ENCODE measurements at places on chromosomes 11 and 22.

DNA sequence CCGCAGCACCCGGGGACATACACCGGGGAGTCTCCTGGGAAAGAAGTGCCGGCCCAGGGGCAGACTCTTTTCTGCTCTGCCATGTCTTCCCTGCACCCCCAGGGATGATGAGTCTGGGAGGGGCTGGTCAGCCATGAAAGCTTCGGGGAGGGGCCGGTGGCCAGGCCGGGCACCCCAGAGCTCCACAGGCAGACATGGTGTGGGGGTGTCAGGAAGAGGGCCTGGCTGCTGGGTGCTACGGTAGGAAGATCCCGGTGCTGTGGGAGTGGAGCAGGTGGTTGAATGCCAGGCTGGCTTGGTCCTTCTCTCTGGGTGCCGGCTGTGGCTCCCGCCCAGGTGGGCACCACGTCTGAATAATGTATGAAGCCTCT is 17.4 kb downstream of the LSP1 start:
- DNase-seq = no peak

- DNase-seq = no peak
Measured at GRCh38 chr11:110075105-110075846, 17.9 kb upstream of the ZC3H12C start.

- DNase-seq = peak; percentile 80
Measured at GRCh38 chr11:76629853-76630599, 40.5 kb downstream of the LRRC32 start.

GRCh38 chr11:127461241-127462064 is 460.9 kb upstream of the KIRREL3 start:
- no peak for DNase-seq

DNA sequence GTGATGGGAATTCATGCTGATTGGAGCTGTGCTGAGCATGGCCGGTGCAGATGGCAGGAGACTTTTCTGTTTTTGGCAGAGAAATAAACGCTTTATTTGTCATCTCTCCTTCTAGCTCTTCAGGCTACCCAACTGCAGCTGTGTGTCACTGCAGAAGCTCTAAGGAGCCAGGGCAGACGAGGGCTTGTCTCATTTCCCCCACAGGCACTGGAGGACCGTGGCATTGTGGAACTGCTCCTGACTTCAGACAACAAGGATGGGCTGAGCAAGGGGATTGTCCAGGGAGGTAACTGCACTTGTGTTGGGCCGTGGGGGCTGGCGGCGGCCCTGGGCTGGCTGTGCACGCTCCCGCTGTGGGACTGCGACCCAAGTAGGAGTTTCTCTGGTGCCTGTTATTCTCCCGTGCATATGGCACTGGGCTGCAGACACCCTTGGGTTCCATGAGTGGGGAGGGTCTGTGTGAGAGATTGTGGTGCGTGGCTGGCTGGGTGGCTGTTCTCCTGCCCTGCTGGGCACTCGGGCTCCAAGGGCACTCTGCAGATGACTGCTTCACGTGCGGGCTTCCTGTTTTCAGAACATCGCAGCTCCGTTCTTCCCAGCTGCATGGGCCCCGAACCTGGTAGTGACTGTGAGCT is 27.2 kb downstream of the GLB1L2 start:
- no peak for DNase-seq

DNA sequence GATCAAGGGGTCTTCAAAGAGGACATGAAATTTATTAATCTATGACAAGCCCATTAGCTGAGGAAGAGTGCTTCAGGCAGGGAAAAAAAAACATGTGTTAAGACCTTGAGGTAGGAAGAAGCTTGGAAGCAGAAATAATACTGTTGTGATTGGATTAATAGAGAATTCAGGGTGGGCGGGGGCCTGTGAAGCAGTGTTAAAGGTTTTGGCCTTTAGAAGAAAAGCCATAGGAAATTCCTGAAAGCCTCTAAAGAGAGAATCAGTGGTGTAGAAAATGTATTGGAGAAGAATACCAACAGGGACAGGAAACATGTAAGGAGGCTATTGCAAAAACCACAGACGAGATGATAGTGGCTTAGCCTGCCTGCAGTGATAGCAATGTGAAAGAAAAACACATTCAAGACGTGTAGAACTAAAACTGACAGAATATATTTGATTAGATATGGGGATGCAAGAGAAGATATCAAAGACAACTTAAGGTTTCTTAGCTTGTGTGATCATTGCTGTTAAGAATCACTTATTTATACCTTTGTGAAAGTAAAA is 404.4 kb upstream of the ANO3 start:
- no peak for DNase-seq

DNA sequence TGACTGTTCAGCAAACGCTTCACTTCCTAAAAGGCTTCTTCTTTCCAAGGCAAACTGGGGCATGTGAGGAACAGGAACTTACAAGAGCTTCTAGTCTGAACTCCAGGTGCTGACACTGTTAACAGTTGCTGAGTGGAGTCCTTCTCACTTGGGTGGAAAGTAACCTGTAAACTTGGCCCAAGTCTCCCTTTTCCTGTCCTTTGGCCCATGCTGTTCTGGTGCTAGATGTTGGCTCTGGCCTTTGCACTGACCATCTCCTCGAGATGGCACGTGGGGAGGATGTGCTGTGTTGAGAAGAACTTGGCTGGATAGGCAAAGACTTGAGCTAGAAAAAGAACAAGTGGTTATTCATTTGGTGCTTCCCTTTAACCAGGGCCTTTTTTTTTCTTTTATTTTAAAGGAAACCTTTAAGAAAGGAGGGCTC is 53.6 kb downstream of the PTPRJ start:
- peak; percentile 25 for DNase-seq

DNA sequence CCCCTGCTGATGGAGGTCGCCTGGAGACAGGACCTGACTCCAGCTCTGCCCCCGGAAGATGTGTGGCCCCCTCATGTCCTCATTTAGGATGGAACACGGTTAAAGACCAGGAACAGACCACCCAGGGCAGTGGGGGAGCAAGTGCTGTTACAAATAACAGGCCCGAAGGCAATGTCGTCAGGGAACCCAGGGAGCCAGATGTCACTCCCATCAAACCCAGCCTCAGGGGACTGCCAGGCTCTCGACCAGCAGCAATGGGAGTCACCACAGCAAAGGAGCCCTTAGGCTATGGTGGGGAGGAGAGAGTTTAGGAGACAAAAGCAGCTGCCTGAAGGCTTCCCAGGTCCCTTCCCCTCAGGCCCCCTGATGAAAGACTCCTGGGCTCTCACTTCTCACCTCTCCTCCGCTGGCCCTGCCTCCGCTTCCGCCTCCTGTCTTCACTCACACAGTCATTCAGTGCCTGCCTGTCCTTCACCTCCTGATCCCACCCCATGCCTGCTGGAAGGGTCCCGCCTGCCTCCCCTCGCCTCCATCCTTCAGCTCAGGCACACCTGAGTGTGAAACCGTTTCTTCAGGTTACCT is 4.4 kb downstream of the RPS19BP1 start:
- DNase-seq = no peak

- no peak for DNase-seq
Measured at GRCh38 chr22:20526628-20527355, 19.4 kb downstream of the MED15 start.

DNA sequence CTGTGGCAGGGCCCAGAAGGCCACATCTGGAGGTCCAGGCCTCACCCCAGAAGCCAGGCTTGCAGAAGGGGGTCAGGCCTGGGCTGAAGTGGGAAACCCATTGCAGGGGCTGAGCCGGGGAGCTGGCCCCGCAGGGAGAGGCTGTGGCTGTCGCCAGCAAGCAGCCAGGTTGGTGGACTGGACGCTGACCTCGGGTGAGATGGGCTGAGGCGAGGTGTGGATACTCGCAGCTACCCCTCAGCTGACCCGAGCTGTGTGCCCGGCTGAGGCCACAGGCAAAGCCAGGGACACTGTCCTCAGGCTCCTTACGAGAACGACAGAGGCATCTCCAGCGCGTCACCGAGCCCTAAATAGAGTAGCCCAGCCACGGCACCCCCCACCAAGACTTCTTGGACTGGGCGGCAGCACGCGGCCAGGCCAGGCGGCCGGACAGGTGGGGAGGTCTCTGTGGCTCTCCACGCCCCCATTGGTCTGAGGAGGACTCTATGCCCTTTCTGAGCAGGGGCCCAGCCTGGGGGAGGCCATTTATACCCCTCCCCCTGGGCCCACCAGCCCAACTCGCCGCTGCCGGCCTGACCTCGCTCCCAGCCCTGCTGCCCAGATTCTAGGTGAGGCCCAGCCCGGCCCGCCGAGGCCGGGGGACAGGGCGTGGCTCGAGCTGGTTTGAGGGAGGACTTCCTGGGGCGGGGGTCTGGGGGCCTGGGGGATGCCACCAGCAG is at the start of gene TNNI2:
Gene TNNI2 (plus strand): TSS at position 556 of the 719 bp plus-strand sequence. CDS start 716 bp downstream, outside the sequence.
- no peak for DNase-seq

- DNase-seq = no peak
Measured at GRCh38 chr11:94871491-94872185, 101.7 kb downstream of the CWC15 start.

- no peak for DNase-seq
Measured at GRCh38 chr22:33271390-33272161, 213.4 kb upstream of the SYN3 start.

GRCh38 chr22:40665312-40665711 is 14.0 kb upstream of the MCHR1 start:
- DNase-seq = no peak

- no peak for DNase-seq
Measured at GRCh38 chr22:26431261-26431995, 2.4 kb downstream of the ASPHD2 start.

DNA sequence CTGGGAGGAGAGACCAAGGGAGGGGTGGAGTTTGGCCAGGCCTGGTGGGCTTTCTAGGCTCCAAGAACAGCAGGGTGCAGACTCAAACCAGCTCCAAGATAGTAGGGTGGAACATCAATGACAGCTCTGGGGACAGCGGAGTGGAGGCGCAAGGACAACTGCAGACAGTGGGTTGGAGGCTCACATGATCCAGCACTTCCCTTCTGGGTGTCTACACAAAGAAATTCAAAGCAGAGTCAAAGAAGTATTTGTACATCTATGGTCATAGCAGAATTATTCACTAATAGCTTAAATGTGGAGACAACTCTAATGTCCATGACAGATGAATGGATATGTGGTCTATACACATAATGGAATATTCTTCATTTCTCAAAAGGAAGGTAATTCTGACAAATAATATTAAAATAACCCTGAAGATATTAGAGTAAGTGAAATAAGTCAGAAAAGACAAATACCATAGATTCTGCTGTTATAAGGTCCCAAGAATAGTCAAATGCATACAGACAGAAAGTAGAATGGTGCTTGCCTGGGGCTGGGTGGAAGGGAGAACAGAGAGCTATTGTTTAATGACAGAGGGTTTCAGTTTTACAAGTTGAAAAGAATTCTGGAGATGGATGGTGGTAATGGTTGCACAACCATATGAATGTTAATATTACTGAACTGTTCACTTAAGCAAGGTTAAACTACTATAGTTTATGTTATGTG is 5.5 kb upstream of the GAB4 start:
- no peak for DNase-seq

DNA sequence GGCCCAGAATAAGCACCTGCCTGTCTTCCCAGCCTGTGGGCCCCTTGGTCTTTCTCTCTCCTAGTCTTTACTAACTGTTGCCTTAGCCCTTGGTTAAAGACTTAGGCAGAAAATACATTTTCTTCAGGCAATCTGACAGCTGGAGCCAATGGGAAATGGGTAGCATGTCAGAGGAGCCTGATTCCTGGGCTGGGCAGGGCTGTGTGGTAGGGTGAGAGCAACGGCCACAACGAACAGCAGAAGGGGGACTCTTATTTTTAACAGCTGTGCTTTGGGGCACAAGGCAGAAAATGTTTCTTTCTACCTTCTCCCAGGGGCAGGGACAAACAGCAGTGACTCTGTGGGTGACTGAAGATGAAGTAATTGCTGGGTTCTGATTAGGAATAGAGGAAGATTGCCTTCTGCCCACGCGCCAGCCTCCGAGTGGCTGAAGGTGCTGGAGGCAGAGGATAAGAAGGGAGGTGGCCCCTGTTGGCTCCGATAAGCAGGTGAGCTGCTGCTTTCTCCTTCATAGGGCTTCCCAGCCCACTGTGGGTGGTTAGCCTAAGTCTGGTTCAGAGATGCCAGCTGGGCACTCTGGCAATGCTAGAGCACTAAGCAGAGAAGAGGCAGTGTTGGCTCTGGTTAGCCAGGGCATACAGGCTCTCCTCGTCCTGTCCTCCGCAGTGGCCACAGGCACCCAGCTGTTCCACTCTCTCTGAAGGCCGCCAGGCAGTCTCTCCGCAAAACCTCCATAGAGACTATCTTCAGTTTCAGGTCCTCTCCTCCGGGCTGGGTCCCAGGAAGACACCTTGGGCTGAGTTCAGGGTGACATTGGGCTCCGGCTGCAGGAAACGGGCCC is 1.5 kb downstream of the YPEL4 start:
- DNase-seq = no peak

GRCh38 chr11:87215236-87215635 is 177.5 kb downstream of the TMEM135 start:
- DNase-seq = no peak

DNA sequence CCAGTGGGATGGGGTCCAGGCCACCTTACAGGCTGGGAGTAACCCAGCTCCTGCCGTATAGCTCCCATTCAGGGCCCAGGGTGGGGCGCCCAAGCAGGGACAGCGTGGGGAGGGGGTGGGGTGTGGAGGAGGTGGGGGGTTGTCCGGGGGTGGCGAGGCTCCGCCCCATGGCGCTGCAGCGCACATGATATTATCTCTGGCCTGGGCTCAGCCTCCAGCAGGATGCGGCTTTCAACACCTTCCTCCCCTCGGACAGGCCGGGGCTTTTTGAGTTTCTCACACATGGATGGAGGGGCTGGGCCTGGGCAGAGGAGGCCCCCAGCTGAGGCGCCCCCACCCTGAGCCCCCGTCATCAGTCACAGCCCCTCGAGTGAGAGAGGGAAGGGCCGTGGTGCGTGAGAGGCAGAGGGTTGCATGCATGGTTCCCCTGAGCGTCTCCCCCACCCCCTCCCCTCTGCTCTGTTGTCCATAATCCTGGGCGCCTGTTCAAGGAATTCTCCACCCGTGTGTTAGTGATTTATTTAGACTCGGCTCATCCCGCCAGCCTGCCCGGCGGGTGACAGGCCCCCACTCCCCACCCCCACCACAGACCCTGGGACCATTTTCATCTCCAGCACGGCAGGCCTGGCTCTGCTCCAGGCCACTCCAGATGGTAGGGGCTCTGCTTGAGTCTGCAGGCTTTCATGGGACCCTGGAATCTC is 44.9 kb downstream of the WNT11 start:
- DNase-seq = no peak

DNA sequence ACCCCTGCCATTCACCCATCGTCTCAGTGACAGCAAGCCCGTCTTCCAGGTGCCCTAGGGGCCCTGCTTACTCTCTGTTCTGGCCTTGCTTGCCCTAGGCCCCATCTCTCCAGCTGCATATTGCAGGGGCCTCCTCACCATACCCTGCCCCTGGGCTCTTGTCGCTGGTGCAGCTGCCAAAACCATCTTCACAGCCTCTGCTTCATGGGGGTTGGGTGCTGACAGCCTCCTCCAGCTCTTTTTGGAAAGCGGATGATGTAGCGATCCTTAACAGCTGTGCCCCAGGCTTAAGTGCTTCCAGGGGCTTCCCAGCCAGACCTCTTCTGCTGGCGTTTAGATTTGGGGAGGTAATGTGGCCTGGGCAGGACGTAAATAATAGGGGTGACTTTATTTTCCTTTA is 61.2 kb upstream of the SUSD2 start:
- no peak for DNase-seq

- no peak for DNase-seq
Measured at GRCh38 chr11:79536155-79536917, 95.5 kb upstream of the TENM4 start.

Data from GDM1 (cell line).